GM04503 (cell line): ENCODE measurements at places on chromosomes 2 and 18.

- DNase-seq: no peak
Observed at GRCh38 chr2:200750323-200750910, 61.3 kb upstream of the BZW1 start.

DNA sequence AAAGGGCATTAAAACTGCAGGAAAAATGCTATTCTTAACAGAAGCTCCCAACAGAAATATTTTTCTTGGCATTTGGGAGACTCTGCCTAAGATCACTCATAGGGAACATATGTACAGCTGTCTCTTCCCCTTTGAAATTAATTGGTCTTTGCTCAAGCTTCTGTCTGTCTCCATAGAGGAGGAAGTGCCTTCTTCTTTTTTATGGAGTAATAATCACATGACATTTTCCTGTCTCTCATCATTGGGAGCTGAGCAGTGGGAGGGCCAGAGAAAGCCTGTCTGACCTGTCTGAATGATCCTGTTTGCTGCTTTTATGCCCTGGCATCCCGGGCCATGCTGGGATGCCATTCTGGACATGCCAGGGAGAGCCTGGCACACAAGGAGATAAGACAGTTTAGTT lies 145.6 kb downstream of the AQP4 start:
- no peak for DNase-seq

GRCh38 chr18:74073957-74074667 lies 73.5 kb downstream of the FBXO15 start:
- DNase-seq: no peak

DNA sequence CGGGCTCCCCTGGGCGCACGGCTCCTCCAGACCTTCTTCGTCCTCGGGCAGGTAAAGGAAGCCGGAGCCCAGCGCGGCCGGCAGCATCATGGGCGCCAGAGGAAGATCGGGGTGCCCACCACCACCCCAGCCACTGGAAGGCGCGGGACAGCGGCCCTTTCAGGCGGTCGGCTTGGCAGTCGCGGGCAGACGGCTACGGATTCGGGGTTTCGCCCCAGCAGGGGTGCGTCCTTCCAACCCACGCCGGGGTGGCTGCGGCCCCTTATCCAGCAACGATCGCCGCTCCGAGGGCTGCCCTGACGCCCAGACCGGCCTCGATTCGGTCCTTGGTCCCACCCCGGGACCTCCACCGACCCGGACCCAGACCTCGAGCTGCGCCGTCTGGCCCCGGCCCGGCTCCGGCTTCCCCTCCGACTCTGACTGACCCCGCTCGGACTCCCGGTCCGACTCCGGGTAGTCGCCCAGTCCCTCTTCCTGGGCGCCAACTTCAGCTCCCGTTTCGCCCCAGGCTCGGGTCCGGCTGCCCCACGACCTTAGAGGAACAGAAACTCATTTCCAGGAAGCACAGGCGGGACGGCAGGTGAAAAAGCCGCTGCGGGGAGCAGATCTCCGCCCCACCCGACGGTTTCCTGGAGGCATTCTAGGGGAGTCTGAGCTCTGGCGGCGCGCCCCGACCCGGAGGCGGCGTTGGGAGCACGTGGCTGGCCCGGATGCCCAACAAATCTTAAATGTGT lies 30.2 kb upstream of the SSB start:
- DNase-seq: no peak

- no peak for DNase-seq
Observed at GRCh38 chr2:60116161-60116875, 437.1 kb downstream of the BCL11A start.
